Dermis blood vessel endothelial cell (primary cell): ENCODE measurements at places on chromosomes 6 and 20. TPM values are rescaled to one million over a fixed set of nuclear protein-coding genes. Genes with fewer than 3 reads are reported as not detected.
A peak's percentile ranks its signal among the peaks of the same experiment; 100 is the strongest.

DNA sequence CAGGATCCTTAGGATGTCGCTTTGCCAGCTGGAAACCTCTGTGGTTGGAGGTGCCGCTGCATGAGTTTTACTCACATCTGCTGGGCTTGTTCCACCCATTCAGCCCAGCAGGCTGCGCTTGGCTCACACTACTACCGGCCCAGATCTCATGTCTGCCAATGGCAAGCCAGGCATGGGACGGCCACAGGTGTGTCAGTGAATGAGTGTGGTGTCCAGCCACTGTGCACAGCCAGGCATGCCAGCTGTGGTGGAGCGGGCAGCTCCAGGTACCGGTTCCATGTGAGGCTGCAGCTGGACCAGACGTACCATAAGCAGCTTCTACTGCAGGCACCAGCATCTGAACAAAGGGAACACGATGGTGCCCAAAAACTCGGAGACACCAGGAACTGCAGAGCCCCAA is 33.1 kb upstream of the ASF1A start:
- DNase-seq, result no peak

ARMH2 gene
- not detected in 2 replicates for total RNA-seq

PRICKLE4 gene
- 6.9 and 10.4 TPM in 2 replicates for total RNA-seq

DNA sequence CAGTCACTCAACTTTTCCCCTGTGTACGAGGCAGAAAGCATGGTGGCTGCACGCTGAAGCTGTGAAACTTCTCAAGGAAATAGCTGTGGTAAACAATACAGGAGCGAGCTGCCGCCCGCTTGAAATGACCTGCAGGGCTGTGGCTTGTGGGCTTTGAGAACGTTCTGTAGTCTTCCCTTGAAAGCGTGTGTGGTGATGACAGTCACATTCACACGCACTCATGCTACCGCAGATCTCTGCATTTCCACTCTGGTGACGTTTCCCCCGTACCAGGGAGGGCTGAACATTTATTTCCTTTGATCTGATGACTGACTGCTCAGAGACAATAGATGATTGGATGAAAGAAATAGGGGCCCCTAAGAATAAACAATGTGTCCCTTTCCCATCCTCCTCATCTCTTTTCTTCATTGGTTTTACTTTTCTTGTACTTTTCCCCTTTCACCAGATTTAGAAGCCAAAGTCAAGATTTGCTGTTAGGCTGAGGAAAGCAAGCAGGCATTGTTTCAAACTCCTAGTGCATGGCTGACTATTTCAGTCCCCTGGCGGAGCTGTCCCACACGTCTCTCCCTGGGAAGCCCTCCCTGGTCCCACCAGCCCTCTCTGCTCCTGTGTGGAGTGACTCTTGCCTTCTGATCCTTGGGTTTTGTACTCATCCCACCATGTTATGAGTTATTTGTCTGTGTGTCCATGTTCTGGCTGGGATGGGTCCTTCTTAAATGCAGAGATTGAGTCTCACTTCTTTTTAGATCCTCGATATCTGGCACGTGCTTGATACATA is 3.9 kb downstream of the SYTL3 start:
- peak; percentile 21 for DNase-seq

WFDC5 gene
- not detected in 2 replicates for total RNA-seq

PDYN gene
- total RNA-seq, result not detected in 2 replicates

DNA sequence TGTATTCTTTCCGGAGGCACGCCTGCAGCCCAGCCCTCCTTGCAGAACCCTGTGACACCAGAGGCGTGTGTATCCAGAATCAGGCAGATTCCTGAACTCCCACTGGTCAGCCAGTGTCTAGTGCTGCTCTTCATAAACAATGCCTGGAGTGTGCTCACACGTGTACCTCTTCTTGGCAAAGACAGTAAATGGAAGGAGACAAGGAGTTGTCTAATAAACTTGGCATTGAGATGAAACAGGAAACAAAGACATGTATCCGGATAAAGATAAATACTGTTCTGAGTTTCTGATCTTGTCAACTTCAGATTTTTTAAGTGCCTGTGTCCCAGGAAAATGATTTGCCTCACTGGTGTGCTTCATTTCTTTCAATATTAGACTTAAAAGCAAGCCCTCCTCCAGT is 1.7 kb downstream of the RPS6KA2 start:
- DNase-seq, result peak; percentile 82

PAK5 gene
- total RNA-seq, result under 0.01 TPM in 1 of 2 replicates, not detected in the other

RAET1L gene
- not detected in 2 replicates for total RNA-seq

DNA sequence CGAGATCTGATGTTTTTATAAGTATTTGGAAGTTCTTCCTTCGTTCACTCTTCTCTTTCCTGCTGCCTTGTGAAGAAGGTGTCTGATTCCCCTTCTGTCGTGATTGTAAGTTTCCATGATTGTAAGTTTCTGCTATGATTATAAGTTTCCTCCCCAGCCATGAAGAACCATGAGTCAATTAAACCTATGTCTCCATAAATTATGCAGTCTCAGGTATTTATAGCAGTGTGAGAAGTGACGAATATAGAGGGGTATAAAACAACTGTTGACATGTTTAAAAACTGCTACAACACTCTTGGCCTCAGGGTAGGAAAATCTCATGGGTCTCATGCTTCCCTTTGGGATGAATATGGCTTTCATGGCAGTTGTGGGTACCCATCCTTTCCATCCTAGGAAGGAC is 5.8 kb upstream of the WFDC2 start:
- DNase-seq, result no peak

HTR1E gene
- total RNA-seq, result not detected in 2 replicates

- DNase-seq, result no peak
Measured at GRCh38 chr20:35823147-35823546, 51.3 kb downstream of the PHF20 start.

- DNase-seq, result no peak
Measured at GRCh38 chr6:13288481-13288880, 39.9 kb downstream of the TBC1D7 start.

OOEP gene
- not detected in 2 replicates for total RNA-seq

SDCBP2 gene
- 4.6 and 6.0 TPM in 2 replicates for total RNA-seq

ID4 gene
- 0.09 and 0.85 TPM in 2 replicates for total RNA-seq

- DNase-seq, result no peak
Measured at GRCh38 chr6:138397128-138398122, 6.6 kb upstream of the HEBP2 start.

DNA sequence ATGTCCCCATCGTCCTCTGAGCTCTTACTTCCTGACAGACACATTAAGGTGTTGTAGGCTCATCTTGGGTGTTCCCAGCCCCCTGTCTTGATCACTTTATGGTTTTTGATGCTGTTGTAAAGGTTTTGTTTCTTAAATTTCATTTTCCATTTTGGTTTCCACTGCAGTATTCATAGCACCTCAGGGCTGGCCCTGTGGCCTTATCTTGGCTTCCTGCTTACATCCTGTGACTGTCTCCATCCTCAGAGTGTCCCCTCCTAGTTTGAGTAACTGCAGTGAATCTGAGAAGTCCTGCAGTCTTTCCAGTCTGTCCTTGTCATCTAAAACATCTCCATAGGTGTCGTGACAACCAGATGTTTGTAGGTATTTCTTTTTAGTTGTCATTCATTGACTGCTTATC is 50.9 kb downstream of the JARID2 start:
- DNase-seq, result no peak

DNA sequence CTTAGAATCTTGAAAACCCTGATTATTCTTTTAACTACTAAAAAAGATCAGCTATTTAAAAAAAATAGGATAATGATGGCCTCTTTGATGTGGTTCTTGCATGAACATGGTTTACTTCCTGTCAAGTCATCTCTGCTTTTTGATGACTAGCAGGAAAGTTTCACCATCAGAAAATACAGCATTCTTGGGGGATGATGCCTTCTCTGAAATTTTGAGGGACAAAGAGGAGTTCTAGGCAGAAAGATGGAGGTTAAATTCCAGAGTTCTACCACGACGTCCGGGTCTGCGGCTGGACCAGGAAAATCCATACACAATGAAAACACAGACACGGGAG is 130.4 kb downstream of the OLIG3 start:
- DNase-seq, result no peak

GRCh38 chr6:110216140-110216539 is 35.9 kb downstream of the CDC40 start:
- no peak for DNase-seq

GRCh38 chr6:149063468-149063867 is 254.0 kb upstream of the TAB2 start:
- DNase-seq, result no peak

CST7 gene
- not detected in 2 replicates for total RNA-seq

DNA sequence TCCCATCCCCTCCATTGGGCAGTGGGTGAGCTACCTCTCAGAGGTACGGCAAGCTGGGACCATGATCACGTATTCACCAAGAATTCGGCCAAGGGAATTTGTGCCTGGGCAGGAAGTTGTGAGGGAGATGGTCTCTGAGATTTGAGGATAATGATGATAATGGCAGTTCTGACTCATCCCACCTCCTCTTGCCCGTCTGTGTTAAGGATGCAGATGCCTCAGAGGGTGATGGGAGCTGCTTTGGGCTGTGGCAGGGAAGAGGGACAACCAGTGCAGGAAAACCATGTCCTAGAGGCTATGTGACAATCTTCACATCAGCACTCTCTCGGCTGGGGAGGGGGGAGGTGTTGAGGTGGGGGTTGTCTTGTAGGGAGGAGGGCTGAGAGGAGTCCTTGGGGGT is 4.3 kb downstream of the TGM6 start:
- no peak for DNase-seq

ADGRF1 gene
- under 0.01 TPM in 1 of 2 replicates, not detected in the other for total RNA-seq

DNA sequence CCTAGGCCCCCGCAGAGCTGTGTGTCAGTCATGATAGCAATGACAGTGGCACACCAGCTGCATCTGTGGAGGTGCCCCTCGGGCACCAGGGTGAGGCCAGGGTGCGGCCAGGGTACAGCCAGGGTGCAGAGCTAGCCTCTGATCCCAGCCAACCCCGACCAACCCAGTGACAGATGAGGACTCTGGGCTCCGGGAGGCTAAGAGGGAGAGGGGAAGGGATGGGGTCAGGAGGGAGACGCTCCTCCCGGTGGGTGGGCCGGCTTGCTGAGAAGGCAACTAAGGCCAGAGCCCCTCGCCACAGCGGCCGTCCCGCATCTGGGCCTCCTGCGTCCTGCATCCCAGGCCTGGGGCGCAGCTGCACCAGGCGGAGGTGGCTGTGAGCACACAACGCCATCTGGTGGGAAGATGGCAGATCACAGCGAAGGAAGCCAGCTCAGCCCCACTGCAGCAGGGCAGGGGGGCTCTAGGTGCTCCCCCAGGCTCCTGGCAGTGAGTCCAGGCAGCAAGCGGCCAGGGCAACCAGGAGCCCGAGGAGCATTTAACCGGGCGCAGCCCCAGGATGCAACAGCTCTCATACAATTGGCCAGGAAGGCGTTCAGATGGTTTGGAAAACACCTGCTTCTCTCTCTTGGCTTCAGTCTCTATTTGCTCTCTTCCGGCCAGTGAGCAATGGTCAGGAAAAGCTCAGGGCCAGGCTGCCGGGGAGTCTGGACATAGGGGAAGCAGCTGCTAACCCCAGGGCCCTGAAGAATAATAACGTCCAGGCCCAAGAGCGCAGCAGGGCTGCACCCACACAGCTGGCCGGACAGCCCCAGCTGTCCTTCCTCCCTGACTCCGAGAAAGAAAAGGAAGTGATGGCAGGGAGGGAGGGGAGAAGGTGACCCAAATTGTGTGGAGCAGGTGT is 169.4 kb downstream of the TAF4 start:
- peak; percentile 74 for DNase-seq

- DNase-seq, result no peak
Measured at GRCh38 chr6:138229072-138229471, 10.8 kb upstream of the PBOV1 start.

AMD1 gene
- total RNA-seq, result 64.0 and 89.0 TPM in 2 replicates

DNA sequence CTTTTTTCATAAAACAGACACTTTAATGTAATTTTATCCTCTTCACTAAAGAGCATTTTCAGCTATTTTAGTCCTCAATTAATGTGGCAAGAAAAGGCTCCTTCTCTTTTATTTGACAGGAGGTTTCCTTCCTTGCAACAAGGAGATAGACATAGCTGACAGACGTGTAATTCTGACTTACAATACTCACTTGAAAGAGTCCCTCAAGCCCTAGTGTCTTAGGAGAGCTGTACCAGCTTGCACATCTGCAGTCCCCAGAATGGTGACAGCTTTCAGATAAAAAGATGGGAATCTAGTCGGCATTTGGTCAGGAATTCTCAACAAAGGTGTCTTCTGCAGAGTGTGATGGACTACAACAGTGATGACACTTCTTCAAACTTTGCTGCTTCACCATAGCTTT is 603.7 kb upstream of the PTCHD4 start:
- no peak for DNase-seq

GRCh38 chr20:8457978-8458377 is 325.9 kb downstream of the PLCB1 start:
- no peak for DNase-seq

CGAS gene
- total RNA-seq, result 4.1 and 8.7 TPM in 2 replicates

DNA sequence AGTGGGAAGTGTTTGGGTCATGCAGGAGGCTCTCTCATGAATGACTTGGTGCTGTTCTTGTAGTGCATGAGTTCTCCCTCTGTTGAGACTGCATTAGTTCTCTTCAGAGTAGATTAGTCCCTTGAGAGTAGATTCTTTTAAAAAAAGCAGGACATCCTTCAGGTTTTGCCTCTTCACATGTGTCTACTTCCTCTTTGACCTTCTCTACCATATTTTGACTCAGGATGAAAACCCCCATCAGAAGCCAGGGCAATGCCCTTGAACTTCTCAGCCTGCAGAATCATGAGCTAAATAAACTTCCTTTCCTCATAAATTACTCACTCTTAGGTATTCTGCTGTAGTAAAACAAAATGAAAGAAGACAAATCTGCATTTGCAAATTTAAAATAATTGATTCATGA is 170.3 kb downstream of the CD109 start:
- DNase-seq, result no peak

DNA sequence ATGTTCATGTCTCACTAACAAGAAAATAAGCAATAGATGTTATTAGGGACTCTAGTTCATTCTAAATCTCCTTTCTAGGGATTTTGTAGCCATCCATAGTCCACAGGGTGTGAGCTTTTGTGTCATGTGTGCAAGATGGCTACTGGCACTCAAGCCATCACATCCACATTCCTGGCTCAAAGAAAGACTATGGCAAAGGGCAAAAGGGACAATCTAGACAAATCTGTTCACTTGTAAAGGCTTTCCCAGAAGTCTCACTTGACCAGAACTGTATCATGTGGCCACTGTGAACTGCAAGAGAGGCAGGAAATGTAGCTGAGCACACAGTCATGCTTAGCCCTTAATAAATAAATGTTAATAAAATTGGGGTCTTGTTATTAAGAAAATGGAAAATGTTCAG is 212.6 kb upstream of the EXOC2 start:
- no peak for DNase-seq

GSTA3 gene
- total RNA-seq, result not detected in 2 replicates

BEND6 gene
- 0.14 and 0.34 TPM in 2 replicates for total RNA-seq

DNA sequence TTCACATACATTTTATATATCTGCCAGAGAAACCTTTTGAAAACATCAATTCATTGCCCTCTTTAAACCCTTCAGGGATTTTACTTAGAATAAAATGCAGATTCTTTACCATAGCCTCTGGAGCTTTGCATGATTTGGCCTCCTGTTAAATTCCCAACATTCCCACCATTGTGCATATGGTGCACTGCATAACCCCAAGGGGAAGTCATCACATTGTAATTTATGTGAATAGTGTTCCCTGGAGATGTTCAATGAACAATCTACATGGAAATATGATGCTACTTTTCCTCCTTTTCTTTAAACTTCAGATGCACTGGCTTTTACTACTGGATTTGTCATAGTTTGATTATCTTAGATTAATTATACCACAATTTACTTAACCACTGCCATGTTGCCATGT is 94.7 kb downstream of the PHF3 start:
- DNase-seq, result no peak

GLP1R gene
- total RNA-seq, result not detected in 2 replicates
